ENCODE measurements at places on chromosomes 7 and 10.

- DNase-seq: peak; percentile 75
Measured at GRCh38 chr7:98878365-98879197, at the start of gene TRRAP. TSS of gene TRRAP (plus strand) at chr7:98878532. CDS start at chr7:98881151, 2,619 bp downstream.

- DNase-seq: peak; percentile 38
Measured at GRCh38 chr10:132667342-132668047, 118.5 kb downstream of the NKX6-2 start.

DNA sequence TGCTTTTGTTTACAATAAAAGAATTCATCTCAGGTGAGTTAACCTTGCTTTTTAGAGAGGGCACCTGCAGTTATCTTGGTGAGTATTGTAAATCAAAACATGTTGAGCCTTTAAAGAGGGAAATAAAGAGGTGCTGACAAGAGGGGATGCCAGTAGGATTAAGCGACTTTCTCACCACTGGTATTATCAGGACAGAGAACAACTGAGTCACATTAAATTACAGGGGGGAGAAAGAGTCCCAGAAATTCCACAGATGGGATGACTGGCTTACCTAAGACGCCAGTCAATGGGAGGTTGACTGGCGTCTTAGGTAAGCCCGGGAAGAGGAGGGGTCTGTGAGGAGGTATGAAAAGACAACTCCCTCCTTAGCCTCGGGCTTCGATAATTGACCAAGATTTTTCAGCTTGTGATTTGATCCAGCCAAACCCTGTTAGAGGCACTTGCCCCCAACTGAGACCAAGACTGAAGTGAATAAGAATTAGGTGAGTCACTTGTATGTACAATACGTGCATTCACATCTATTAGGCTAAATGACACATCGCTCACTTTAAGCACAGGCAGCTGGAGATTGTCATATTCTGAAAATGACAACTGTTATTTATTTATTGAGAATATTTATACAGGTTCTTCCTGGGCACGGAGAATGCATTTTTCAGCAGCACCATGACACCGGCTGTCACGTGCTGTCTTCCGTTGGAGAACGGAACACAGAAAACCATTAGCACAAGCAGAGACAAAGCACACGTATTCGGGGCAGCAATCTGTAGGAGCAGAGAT is 117.6 kb downstream of the SEM1 start:
- no peak for DNase-seq

GRCh38 chr10:89644967-89645741 is at the start of gene PANK1:
TSS of gene PANK1 (minus strand) at chr10:89645242. CDS start at chr10:89644891, 351 bp downstream.
- DNase-seq: peak; percentile 76

DNA sequence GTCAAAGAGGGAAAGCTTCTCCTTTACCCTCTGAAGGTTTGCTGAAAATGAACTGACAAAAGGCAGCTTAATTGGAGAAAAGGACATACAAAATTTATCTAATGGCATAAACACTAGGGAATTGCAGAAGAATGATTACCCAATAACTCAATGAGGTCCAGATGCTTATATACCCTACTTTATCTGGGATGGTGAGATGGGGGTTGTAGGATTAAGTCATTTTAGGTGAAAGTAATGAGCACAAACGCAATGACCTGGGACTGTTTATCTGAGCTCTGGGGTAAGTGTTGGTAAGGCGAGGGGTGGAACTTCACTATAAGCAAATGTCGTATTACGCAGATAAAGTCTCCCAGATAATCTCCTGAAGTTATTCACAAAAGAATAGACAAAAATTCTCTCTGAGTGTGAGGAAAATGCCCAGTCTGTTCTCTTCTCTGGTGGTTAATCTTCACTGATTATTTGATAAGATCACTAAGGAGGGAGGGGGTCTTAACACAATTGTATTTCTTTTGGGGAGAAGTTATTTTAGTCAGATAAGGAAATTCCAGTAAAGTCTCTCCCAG is 1067.8 kb downstream of the DNAJB9 start:
- no peak for DNase-seq

- DNase-seq: no peak
Measured at GRCh38 chr10:92593619-92594588, 974 bp downstream of the KIF11 start.

DNA sequence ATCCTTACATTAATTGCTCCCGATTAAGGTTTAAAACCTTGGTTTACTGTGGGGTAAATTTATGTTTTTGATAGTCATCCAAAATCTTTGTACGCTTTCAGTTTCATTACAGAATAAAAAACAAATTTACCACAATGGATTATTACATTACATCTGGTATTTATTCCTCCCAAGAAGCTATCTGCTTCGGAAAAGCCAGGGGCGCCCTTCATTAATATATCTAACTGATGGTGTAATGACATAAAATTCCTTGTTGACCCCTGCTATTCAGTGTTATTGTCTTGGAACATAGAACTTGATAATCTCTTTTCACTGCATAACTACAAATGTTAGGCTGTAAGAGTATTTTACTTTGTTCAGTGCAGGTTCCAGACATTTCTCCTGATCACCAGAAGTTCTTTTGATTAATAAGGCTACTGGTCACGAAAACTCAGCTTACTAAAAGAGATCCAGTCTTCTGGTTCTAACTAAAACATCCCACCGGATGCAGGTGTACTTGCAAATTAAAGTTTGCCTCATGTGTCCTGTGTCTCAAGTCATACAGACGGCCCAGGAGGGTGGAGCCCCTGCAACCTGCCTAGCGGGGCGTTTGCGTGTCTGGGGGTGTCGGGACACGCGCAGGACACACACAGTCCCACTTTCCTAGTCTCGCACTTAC is 581 bp upstream of the GLCCI1 start:
- DNase-seq: no peak

DNA sequence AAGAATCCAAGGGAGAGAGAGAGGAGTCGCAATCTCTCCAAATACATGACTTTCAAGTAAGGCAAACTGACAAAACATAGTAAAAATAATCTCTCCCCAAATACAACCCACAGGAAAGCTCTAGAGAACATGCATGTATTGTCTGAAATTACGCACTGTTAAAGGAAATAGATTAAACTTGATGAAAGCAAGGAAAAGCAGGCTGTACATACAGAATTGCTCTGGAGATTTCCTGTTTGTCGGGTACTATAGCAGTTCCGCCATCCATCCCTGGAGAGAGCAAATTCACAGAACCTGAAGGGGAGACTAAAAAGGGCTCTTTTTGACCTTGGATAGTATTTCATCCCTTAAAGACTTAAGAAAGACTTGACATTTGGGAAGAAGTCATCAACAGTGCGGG is 170.2 kb upstream of the BET1 start:
- DNase-seq: no peak

All from fibroblast of upper back skin (primary cell).